ENCODE measurements at places on chromosomes 5 and 9.

DNA sequence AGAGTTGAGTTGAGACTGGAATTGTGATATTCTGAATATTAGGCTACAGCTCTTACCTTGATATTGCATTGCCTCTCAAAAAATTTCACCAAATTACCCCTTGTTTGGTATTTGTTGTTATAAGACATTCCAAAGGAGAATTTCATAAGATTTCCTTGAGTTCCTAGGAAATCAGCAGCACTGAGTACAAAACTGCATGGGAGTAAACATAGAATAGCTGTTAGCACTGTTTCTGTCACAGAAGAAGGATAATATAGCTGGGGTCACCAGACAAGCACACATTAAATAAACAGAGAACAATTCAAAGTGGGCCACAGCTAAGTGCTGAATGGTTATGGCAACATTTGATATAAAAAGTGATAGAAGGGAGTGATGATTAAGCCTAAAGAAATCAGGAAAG lies 724.3 kb downstream of the PRELID2 start:
- no peak for DNase-seq

DNA sequence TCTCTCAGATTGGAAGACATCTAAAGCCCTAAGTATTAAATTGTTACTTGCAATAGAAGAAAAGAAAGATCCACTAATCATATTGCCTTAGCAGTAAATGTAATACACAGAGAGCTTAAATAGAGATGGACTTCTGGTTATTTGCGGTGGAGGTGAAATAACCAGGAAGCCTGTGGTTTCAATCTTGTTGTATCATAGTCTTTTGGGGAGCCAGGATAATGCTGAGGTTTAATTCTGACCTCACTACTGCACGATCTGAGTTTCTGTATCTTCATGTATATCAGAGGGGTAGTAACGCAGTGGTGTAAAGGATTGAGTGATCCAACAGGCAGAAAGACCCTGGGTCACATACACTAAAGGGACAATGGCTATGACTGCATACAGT lies 71.7 kb downstream of the ANKRD55 start:
- no peak for DNase-seq

DNA sequence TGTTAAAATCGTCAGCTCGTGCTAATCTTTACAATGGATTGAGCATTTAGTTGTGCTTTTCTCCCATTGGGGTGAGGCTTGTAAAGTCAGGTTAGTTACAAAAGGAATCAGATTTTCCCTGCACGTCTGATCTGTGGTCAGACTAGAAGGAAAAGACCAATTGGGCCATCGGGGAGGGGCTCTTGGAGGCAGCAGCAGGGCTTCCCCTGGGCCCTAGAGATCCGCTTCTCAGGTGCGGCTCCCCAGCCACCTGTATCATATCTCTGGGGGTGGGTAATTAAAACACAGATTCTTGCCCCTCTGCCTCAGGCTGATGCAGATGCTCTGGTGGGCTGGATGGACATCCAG lies 200.3 kb downstream of the HSPA4 start:
- DNase-seq = no peak

GRCh38 chr5:22965960-22966359 lies 112.8 kb upstream of the CDH12 start:
- no peak for DNase-seq

GRCh38 chr9:99666571-99666970 lies 155.1 kb upstream of the NR4A3 start:
- DNase-seq = no peak

- DNase-seq = no peak
Measured at GRCh38 chr5:76363352-76364225, 39.5 kb upstream of the IQGAP2 start.

- no peak for DNase-seq
Measured at GRCh38 chr5:91651704-91652103, 268.6 kb upstream of the ARRDC3 start.

DNA sequence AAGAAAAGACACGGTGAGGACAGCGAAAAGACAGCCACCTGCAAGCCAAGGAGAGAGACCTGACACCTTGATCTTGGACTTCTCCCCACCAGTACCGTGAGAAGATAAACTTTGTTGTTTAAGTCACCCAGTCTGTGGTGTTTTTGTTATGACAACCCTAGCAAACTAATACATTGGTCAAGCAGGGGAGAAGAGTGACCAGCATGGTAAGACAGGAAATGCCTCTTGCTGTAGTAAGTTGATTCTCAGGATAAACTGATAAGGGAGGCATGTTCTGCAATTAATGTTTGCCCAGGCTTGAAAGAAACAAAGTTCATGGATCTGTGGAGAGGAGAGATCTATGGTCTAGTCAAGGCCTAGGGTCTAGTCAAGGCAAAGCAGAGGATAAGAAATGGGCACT lies 801.2 kb downstream of the MAT2B start:
- no peak for DNase-seq

GRCh38 chr5:26674846-26675245 lies 363.5 kb downstream of the CDH9 start:
- no peak for DNase-seq

GRCh38 chr9:93958121-93958818 lies 3.1 kb upstream of the BARX1 start:
- no peak for DNase-seq

GRCh38 chr5:41368158-41368557 lies 142.2 kb downstream of the PLCXD3 start:
- DNase-seq = no peak

- DNase-seq = no peak
Measured at GRCh38 chr9:88084357-88085183, 53.7 kb downstream of the SPATA31C2 start.

DNA sequence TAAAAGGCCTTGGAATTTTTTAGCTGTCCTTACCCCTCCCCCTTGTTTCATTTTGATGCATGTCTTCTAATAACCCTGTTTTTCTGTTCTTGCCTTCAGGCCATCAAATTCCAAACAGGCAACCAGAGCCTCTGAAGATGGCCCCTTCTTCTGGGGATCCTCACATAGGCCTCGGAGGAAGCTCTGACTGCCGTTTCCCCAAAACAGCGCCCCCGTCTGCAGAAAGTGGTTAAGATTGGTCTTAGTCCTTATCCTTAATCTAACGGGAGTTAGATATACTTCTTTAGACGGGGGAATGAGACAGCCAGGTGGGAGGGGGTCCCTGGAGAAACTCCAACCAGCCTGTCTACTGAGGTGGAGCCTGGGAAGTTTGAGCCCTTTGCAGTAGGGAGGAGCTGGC lies 226.3 kb upstream of the ZNF608 start:
- DNase-seq = no peak

GRCh38 chr5:171986772-171987171 lies 19.7 kb downstream of the FBXW11 start:
- no peak for DNase-seq

DNA sequence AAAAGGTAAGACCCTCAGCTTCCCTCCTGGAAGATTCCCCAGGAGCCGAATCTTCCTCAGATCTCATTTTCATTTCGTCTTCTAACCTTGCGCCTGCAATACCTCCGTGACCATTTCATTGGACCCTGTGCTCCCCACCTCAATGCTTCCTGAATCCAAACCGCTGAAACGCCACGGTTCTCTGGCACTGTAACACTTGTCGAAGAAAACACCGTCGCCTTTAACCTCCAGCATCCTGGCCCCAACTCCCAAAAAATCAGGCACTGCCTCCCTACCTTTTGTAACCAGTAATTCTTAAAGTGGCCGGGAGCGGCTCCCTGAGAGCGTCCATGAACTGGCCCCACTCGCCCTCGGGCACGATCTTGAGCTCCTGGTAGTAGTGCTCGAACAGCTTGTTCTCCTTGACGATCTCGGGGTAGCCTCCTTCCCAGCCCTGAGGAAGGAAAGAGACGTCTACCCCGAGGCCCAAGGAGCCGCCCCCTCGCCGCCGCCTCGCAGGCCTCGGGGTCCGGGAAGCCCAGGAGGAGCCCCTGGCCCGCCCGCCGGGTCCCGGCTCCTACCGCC lies 438 bp downstream of the NSUN2 start:
- DNase-seq = no peak

- no peak for DNase-seq
Measured at GRCh38 chr5:102713278-102713677, 41.8 kb upstream of the PAM start.

- no peak for DNase-seq
Measured at GRCh38 chr5:73031839-73032238, 76.0 kb downstream of the FCHO2 start.

DNA sequence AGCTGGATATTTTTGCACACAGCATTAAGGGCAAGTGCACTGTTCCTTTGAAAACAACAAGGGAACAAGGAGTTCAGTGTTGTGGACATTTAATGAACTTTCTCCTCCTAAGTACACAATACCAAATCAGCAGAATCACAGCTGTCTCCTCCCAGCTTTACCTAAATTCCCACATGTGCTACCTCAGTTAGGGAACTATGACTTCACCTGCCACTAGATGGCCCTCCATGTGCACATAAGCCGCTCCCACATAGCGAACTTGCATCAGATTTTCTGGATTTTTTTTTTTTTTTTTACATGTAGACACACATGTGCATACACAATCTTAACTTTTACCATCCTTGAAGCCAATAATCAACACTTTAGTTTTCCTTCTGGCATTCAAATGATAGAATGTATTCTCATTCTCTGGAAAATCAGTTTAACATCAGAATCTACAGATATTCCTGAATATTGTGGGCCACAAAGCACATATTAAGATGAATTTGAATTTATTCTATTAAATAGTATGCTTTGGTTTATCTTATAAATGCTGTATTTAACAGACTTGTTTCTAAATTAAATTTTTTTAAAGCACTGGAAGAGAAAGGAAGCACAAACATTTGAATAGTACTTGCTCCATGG lies 123.6 kb downstream of the PALM2AKAP2 start:
- peak; percentile 47 for DNase-seq

DNA sequence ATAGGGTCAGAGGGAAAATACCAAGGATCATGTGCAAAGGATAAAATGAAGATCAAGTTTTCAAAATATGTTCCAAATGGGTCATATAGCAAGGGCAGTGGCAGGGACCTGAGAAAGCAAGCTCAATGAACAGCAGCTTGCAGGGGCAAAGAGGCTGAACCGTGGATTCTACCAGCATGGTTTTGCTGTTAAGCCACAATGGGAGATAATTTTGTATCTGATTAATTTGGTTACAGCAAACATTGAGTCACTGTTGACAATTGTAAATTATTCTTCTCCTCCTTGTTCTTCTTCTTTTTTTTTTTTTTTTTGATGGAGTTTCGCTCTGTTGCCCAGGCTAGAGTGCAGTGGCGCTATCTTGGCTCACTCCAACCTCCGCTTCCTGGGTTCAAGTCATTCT lies 18.4 kb upstream of the ERAP2 start:
- no peak for DNase-seq

GRCh38 chr5:26339576-26339975 lies 698.8 kb downstream of the CDH9 start:
- DNase-seq = no peak

DNA sequence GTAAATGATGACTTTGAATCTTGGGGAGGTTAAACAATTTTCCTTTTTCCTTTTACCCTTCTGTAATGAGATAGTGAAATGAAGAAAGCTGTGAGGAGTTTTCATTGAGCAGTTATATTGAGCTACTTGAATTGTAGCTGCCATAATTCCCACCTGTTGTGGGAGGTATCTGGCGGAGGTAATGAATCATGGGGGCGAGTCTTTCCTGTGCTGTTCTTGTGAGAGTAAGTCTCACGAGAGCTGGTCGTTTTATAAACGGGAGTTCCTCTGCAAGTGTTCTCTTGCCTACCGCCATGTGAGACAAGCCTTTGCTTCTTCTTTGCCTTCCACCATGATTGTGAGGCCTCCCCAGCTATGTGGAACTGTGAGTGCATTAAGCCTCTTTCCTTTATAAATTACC lies 258.4 kb downstream of the FER start:
- DNase-seq = no peak

GRCh38 chr9:119763260-119763659 lies 394.0 kb upstream of the BRINP1 start:
- DNase-seq = no peak

DNA sequence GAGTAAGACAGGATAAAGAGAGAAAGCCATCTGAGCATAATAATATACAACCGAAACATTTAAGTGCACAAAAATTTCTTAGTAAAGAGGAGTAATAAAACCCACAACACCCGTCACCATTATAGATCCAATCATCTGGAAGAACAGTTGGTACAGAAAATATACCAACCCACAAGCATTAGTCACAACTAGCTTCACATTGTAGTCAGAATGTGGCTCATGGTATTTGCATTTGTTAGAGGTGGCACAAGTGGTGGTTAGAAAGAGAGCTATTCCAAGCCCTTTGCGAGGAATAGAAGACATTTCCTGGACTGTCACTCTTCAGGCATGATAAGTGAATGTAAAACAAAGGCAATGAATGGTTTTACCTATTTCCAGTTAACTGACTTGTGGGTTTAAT lies 677.5 kb upstream of the ST8SIA4 start:
- no peak for DNase-seq

GRCh38 chr5:86070719-86071118 lies 547.0 kb upstream of the COX7C start:
- DNase-seq = no peak

DNA sequence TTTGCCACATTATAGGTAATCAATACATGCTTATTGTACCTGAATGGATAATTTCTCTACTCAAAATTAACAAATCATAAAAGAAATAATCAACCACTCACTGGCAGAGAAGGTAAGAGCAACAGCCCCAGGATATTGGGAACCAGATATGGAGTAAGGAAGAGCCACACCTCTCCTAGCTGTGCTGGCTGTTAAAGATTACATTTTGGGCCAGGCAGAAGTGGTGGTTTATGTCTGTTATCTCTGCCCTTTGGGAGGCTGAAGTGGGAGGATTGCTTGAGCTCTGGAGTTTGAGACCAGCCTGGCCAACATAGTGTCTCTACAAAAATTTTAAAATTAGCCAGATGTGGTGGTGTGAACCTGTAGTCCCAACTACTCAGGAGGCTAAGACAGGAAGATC lies 56.4 kb downstream of the BHMT start:
- no peak for DNase-seq

- DNase-seq = no peak
Measured at GRCh38 chr9:105842023-105842644, 147.8 kb downstream of the TMEM38B start.

DNA sequence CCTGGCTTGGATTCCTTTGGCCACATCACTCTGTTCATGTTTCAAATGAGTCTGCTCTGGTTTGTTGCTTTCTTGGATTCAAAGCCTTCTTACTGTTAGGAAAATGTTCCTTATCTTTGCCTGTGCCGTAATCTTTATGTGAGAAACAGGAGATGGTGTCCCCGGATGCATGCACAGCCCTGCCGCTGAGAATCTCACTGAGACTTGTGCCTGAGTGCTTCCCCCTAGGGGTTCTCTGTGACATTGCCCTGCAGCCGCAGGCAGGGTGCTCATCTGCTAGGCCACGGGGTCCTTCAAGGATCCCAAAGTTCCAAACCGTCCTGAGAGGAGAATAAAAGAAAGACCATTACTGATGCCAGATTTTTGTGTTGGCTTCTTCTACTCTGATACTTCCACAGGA lies 81.4 kb upstream of the ANKRD55 start:
- DNase-seq = no peak

GRCh38 chr5:143374496-143375217 lies 28.8 kb downstream of the NR3C1 start:
- no peak for DNase-seq

DNA sequence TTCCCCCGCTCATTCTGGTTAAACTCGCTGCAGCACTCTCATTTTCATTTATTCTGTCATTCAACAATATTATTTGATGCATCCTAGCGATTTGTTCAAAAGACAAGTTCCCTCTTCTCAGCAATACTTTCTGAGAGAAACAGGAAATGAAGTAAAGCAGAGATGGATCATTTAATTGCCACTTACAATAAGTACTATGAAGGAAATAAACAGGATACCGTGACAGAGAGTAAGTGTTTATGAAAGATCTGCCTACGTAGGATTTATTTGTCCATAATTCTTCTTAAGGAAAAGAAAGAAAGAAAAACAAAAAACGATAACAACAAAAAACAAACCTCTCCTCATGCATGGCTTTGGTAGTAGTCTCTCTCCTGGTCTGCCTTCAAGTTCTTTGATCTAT lies 406.8 kb upstream of the ZNF608 start:
- no peak for DNase-seq

All from activated T-cell treated with anti-CD3 and anti-CD28 coated beads for 4 hours (primary cell).